ENCODE measurements at places on chromosomes 11 and 22.

DNA sequence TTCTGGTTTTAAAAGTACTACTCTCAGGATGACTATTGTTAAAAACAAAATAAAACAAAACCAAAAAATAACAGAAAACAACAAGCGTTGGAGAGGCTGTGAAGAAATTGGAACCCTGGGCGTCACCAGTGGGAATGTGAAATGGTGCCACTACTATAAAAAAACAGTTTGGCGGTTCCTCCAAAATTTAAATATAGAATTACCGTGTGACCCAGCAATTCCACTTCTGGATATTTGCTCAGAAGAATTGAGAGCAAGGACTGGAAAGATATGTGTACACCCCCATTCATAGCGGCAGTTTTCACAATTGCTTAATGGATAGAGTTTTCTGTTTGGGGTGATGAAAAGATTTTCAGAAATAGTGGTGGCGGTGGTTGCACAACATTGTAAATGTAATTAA is 8.6 kb downstream of the APOA4 start:
- no peak for DNase-seq

DNA sequence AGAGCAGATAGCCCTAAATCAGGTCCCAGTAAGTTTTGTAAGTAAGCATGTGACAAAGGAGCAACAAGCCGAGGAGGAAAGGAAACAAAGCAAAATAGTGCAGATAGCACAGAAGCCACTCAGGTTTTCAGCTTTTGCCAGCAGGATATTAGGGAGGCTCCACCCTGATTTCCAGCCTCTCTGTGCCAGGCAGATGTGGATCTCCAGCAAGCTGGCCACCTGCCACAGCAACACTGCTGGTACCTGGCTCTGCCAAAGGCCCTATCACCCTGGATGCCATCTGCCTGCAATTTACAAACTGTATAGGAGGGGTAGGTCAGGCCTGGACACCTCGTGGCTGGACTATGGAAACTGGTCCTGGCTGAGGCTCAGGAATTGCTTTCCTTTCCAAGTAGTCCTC is 12.2 kb upstream of the NNMT start:
- no peak for DNase-seq

- no peak for DNase-seq
Observed at GRCh38 chr22:42438293-42438650, 6.1 kb upstream of the NFAM1 start.

DNA sequence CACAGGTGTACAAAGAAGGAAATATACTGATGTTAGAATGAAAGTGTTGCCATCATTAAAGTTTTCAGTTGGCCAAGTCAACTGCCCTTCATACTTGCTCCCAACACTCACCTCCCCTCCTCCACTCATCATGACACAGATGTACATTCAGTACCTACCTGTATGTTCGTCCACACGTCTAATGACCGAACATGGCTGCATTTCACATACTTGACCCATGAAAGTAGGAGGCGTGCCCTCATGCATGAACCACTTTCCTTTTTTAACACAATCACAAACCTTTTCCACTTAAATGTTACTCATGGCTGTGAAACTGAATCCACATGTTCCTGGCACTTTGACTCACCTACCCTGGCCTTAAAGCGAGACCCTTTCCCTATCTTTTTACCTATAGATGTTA is 3.2 kb upstream of the BUD13 start:
- DNase-seq = no peak

- no peak for DNase-seq
Observed at GRCh38 chr22:39136317-39136716, 16.2 kb downstream of the CBX7 start.

DNA sequence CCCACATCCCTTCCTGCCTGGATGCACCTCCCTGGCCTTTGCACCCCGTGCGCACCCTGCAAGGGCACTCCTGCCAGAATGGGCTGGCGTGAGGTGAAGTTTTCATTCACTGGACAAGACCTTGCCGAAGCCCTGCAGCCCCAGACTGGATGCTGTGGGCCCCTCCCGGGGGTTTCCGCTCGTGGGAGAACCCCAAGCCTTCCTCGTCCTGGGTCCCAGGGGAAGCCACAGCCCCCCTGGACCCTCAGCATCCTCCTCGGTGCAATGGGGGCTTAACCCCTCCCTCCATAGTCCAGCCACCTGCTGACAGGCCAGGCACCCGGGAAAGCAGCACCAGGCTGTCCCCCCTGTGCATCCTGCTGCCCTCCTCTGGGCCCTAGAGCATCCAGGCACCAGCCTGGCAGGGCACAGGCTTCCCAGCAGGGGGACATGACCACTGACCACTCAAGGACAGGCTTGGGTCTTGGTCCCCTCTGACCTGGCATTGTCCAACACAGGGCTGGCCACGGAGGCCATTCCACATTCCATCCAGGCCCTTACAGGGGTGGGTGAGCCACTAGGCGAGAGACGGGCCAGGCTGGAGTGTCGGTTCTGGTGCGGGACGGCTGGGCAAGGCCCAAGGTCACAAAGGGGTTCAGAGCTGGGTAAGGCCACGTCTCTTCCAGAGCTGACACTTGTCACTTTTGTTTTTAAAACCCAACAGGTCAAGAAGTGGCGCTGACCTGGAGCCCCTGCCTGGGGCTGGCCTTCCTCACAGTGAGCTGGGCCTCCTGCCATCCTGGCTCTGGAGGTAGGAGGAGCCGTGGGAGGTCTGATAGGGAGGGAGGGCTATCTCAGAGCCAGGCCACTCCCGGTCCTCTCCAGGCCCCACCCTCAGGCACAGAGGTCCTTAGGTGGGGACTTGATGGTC is 41.5 kb upstream of the PPARA start:
- DNase-seq = no peak

GRCh38 chr11:118689503-118689851 is 10.0 kb upstream of the TREH start:
- no peak for DNase-seq

GRCh38 chr11:86743223-86744118 is 56.9 kb upstream of the PRSS23 start:
- DNase-seq = no peak

DNA sequence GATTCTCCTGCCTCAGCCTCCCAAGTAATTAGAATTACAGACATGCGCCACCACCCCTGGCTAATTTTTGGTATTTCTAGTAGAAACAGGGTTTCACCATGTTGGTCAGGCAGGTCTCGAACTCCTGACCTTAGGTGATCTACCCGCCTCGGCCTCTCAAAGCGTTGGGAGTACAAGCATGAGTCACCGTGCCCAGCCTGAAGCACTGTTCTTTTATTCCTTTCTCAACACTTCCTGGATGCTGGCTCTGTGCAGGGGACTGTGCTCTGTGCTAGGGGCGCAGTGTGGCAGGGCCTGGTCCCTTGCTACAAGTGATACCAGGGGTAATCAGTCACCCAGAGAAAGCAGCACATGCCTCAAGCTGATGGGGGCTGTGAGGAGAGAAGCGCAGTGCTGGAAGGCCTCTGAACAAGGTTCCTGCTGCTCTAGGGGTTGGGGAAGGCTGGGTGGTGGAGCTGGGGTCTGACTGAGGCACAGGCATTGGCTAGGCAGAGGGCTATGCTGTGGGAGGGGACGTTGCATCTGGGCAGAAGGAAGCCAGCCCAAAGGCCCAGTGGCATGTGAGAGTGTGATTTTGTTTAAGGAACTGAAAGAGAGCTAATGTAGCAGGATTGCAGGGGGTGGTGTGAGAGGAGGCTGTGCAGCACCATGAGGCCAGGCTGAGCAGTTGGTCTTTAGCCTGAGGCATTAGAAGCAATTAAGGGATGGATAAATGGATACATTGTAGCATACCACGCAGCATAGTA is 42.5 kb downstream of the CABIN1 start:
- DNase-seq = no peak

- DNase-seq = no peak
Observed at GRCh38 chr11:43408277-43408676, 49.6 kb downstream of the TTC17 start.

DNA sequence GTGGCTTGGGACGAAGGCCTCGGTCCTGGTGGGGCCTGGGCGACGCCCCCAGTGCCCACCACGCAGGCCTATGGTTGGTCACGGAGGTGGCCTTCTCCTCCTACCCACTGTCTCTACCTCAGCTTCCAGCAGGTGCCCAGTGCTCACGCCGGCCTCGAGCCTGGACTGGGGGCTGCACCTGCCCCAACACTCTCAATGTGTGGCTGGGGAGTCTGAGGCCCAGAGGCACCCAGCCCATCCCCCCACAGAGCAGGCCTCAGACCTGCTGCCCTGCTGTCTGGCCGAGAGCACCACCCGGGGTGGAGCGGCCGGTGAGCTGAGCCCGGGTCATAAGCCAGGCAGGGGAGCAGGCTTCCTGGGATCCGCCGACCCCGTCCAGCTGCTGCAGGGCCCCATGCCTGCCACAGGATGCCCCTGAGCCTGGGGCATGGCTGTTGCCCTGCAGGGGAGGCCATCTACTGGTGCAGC is 28.6 kb upstream of the MUC5AC start:
- no peak for DNase-seq

- DNase-seq = no peak
Observed at GRCh38 chr22:50599816-50600455, 657 bp upstream of the MAPK8IP2 start.

GRCh38 chr22:45105281-45105702 is 58.4 kb upstream of the NUP50 start:
- no peak for DNase-seq

DNA sequence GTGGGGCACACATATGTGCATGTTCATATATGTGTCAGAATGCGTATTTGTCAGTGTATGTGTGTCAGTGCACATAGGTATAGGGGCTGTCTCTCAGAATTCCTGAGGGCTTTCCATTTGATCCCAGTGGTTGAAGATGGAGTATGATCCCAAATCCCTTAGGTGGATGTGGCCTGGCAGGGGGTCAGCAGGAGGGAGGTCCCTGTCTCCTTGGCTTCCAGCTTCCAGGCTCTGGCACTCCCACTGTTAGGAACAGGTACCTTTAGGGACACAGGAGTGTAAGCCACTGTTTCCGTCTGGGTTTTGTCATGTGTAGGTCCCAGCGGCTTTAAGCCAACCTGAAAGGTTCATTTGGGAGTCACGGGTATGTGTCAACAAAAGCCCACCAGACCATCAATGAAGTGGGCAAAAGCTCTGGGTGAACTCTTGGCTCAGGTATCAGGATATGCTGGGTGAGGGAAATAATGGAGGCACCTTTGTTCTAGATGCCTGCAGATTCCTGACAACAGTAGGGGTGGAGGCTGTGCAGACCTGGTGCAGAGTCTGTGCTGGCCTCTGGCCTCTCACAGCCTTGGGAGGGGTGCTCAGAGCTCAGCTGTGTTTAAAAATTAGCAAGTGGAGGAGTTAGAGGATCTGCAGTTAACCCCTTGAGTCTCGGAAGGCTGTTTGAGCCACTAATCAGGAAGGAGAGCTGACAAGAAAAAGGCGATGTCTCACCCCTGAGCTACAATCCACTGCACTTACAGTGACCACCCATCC is 9.0 kb downstream of the KCNQ1OT1 start:
- no peak for DNase-seq

DNA sequence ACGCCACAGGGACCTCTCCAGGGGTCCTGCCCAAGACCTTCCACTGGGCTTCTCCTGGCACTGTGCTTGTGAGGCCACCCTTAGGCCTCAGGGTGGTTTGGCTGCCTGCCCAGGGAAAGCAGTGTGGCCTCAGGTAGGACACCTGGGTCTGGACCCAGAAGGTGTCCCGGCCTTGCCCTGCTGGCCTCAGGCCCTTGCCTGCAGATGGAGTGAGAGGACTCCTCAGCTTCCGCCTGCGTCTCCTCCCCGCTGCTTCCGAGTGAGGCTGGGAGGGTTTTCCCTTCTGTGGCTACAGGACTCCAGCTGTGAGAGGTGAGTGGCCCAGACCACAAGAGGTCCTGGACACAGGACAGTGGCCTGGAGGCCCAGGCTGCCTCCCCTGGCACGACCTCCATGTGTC is 60.4 kb downstream of the WNT7B start:
- no peak for DNase-seq

DNA sequence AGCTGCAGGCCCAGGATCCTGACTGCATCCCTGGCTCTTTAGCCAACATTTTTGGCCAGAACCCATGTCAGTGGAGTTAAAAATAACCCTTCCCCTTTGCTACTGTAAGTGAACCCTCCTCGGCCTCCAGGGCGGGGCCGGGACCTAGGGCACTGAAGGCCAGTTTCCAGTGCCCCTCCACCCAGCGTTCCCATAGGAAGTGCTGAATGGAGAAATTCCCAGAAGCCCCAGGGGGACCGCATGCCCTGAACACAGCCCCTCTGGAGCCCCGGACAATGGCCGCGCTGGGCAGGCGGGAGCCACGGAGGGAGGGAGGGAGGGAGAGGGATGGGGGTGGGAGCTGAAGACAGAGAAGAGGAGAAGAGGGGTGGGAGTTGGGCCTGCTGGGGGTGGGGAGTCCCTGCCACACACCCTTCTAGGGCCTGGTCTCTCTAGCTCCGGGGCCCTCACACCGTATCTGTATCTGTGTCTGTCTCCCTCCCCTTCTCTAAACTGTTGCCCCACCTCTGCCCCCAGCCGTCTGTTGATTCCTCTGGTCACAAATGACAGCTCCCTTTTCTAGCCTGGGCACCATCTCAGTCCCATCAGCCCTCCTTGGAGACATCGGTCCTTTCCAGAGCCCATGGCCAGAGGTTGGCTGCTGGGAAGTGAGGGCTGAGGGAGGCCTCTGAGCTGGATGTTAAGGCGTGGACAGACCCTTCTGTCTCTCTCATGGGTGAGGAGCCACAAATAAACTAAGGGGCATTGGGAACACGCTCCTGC is 10.9 kb downstream of the PDGFB start:
- DNase-seq = no peak

- no peak for DNase-seq
Observed at GRCh38 chr11:12600829-12601228, 73.4 kb upstream of the TEAD1 start.

DNA sequence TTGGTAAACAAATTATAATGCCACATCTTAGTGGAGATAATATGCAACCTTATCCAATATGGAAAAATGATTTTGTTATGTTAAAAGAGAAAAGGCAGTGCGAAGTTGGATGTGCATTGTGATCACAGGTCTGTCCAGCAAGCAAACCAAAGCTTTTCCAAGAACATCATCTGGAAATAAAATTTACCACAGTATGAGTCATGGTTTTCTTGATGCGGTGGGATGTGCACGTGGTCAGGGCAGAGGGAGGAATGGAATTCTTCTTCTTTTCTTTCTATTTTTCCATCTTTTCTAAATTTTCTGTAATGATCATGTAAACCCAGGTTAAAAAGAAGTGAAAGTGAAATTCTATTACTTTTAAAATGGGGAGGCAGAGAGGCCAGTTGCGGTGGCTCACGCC is 169.8 kb downstream of the C11orf91 start:
- no peak for DNase-seq

DNA sequence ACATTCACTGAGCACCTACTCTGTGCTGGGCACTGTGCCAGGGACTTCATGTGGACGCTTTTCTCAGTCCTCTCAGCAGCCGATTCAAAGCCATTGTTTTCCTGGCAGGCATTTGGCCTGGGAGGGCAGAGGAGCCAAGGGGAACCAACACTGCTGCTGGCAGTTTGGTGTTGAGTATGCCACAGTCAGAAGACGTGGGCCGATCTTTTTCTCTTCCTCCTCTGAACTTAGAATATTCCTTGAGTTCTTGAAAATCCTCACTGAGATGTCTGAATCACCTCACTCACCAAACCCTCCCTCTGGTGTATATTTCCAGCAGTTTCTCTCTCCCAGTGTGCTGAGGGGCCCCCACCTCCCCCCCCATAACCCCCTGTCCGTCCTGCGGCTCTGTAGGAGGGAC is 114.5 kb upstream of the CRYBB3 start:
- DNase-seq = no peak

- DNase-seq = no peak
Observed at GRCh38 chr11:67022341-67022933, 497 bp upstream of the SYT12 start.

GRCh38 chr11:78840200-78840599 is 265.5 kb upstream of the NARS2 start:
- DNase-seq = no peak
